ENCODE measurements at places on chromosomes 1 and 21.

- no peak for DNase-seq
Measured at GRCh38 chr1:7009741-7010525, 224.7 kb downstream of the CAMTA1 start.

GRCh38 chr1:107499139-107499744 is 358.4 kb downstream of the NTNG1 start:
- no peak for DNase-seq

DNA sequence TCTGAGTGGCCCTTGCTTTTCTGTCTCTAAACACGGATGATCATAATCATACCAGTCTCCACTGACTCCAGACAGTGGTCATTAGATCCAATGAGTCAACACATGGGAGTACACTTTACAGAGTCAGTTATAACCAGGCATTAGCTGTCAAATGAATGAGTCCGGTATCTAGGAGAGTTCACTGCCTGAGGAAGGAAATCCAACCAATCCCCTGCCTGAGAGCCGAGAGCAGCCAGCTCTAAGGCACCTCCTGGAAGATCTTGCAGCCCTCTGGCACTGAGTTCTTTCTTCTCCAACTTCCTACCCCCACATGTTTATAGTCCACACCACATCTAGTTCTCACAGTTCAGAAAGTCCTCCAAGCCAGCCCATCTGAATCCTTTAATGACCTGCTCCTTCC is 29.4 kb upstream of the RBM15 start:
- DNase-seq = peak; percentile 91

DNA sequence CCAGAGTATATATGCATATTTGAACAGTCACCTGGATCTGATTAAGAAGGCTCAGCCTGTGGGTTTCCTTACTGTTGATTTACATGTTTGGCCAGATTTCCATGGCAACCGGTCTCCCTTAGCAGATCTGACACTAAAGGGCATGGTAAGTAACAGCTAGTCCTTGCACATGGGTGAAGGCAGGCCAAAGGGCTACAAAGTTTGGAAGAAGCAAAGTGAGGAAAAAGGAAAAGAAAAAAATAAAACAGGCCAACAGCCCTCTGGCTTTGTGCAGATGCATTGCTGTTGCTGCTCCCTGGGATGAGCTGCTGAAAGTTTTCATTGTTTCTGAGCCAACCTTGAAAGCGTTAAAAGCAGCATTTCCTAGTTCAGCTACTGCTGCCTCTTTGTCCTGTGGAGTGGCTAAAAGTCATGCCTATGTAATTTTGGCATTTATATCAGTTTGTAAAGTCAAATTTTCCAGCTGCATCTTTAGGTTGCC is 176.5 kb upstream of the HOOK1 start:
- peak; percentile 77 for DNase-seq

GRCh38 chr1:8671306-8671917 is 146.0 kb downstream of the RERE start:
- peak; percentile 52 for DNase-seq

GRCh38 chr21:35044128-35044527 is 5.0 kb downstream of the RUNX1 start:
- no peak for DNase-seq

GRCh38 chr1:213122514-213122929 is 71.5 kb downstream of the RPS6KC1 start:
- DNase-seq = peak; percentile 35

GRCh38 chr1:66217021-66217420 is 316.9 kb upstream of the SGIP1 start:
- peak; percentile 92 for DNase-seq

- DNase-seq = no peak
Measured at GRCh38 chr1:228339059-228339704, 67.5 kb downstream of the TRIM11 start.

GRCh38 chr1:80444171-80444570 is 1356.6 kb upstream of the ADGRL2 start:
- DNase-seq = no peak

DNA sequence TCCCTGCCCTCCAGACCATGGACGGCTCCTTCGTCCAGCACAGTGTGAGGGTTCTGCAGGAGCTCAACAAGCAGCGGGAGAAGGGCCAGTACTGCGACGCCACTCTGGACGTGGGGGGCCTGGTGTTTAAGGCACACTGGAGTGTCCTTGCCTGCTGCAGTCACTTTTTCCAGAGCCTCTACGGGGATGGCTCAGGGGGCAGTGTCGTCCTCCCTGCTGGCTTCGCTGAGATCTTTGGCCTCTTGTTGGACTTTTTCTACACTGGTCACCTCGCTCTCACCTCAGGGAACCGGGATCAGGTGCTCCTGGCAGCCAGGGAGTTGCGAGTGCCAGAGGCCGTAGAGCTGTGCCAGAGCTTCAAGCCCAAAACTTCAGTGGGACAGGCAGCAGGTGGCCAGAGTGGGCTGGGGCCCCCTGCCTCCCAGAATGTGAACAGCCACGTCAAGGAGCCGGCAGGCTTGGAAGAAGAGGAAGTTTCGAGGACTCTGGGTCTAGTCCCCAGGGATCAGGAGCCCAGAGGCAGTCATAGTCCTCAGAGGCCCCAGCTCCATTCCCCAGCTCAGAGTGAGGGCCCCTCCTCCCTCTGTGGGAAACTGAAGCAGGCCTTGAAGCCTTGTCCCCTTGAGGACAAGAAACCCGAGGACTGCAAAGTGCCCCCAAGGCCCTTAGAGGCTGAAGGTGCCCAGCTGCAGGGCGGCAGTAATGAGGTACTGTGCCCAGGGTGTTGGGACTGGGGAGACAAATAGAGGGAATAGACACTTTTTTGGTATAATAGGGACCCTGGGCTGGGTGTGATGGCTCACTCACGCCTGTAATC is 1.0 kb downstream of the ZBTB48 start:
- no peak for DNase-seq

DNA sequence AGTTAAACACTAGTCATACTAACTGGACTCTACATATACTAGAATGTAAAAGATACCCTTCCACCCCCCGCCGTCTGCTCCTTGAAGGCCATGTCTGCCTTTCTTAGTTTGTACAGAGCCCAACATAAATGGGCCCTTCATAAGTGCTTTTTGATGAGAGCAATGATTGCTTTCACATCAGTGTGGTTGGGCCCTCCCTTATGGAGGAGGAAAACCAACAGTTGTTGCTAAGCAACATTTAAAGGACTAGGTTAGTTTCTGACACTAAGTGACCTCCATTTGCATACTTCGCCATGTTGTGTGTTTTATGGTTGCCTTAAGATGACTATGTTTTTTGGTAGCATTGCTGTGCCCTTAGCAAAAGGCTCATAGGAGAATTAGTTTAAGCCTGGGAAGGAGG is 182.0 kb upstream of the SGIP1 start:
- DNase-seq = no peak

- DNase-seq = no peak
Measured at GRCh38 chr21:42784896-42785451, 94.4 kb downstream of the WDR4 start.

DNA sequence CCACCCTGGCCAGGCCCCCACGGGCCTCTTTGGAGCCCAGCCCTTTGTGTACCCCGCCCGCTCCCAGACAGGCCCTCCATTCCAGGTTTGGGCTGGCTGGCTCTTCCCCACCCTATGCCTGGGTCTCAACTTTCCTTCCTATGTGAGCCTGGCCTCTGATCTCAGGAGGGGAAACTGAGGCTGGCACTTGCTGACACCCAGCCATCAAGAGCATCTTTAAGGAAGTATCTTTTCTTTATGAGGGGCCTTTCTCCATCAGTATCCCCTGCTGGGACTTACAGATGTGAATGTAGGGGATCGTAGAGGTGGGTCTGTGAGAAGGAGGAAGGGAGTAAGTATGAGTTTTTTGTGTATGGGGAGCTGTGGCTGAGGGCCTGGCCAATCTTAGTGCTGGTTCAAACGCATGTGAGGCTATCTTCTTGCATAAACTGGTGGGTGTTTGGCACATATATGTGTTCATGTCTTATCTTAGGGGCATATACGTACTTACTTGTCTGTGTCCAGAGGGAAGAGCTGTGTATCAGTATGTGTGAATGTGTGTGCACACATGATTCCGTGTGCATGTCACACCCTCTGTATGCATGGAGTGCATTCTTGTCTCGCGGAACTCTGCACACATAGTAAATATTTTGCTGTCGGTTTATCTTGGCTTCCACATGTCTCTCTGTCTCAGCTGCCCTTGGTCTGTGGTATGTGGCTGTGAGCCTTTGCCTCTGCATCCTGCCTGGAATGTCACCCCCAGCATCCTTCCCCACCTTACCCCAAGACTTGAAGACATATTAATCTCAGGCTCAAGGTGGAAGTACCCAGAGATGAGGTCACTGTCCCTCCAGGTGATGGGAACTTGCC is 5.4 kb downstream of the NECTIN4 start:
- DNase-seq = peak; percentile 39

DNA sequence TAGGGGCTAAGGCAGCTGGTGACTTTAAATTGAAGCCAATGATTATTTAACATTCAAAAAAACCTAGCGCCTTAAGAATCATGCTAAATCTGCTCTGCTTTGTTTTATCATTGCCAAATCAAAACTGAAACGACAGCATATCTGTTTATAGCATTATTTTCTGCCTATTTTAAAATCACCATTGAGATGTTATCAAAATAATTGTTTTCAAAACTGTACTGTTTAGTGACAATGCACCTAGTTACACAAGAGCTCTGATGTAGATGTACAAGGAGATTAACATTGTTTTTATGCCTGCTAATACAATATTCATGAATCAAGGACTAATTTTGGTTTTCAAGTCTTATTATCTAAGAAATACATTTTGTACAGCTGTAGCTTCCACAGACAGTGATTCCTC is 1521.3 kb downstream of the AMY1C start:
- no peak for DNase-seq

GRCh38 chr1:41728403-41729202 is 190.1 kb downstream of the HIVEP3 start:
- DNase-seq = no peak

DNA sequence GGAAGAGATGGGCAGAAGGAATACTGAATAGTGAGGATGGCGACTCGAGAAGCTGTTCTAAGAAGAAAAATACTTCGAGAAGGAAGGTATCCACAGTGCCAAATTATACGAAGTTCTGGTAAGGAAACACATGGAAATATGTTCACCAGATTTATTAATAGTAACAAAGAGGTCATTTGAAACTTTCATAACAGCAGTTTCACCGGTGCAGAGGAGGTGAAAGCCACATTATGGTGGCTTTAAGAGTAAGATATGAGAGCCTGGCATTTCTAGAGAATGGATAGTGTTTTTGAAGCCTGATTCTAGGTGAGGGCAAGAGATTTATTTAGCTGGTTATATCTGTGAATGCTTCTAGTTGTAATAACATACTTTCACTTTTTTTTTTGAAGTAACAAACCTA is 56.2 kb downstream of the DPYD start:
- DNase-seq = no peak

DNA sequence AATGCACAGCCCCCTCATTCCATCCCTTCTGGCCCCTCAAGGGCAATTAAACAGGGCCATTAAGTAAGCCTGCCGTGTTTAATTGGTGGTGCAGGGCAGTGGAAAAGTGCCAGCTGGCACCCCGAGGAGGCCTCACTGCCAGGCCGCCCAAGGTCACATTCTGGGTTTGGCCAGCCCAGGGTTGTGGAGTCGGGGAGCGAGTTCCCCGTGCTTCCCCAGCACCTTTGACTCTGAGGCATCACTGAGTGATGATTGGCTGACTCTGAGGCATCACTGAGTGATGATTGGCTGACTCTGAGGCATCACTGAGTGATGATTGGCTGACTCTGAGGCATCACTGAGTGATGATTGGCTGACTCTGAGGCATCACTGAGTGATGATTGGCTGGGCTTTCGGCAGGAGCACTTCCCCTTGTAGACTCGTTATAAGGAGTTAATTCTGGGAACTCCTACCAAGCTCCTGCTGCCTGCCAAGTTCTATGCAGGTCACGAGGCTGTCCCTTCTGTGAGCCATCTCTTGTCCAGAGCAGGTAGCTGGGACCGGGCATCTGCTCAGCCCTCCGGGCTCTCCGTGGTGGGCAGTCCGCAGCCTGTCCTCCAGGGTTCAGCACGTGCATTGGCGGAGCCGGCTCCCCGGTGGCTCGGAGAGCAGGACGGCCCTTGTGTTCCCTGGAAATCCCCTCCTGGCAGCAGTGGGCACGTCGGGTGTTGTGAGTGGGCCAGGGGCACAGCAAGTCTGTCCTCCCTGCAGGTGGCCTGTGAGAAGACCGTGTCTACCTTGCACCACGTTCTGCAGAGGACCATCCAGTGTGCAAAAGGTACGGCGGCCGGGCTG is 20.9 kb downstream of the CSTB start:
- DNase-seq = no peak

DNA sequence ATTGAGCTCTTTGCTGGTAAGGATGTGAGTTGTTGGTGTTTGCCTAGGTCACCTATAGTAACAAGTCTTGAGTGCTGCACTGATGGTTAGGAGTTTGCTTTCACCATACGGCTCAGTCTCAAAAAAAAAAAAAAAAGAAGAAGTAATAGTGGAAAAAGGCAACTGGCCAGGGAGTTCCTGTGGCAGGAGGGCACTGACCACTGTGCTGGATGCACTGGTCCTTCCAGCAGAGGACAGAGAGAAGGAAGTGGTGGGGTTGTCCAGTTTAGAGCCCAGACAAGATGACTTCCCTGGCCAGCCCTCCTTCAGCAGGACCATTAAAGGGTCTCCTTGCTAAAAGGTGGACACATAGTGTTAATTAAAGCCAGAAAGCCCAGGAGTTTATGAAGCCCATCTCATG is 11.9 kb upstream of the PTCH2 start:
- no peak for DNase-seq

DNA sequence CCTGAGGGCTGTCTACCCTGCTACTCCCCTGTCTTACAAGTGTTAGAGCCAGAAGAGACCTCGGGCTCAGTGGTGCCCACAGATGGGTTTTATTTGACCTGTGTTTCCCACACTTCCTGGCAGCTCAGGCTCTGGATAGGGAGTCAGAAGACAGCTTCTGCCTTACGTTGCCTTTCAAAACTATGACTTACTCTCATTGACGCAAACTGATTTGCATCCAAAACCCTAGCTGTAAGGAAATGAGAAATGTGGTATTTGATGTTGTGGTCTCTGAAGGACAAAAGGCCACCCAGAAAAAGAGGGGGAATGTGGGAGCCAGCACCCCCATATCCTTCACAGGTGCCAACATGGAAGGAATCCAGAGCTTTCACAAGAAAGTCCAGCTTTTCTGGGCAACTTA is 180.2 kb downstream of the ATG4C start:
- DNase-seq = no peak

- no peak for DNase-seq
Measured at GRCh38 chr1:90459570-90459969, 257.5 kb downstream of the BARHL2 start.

DNA sequence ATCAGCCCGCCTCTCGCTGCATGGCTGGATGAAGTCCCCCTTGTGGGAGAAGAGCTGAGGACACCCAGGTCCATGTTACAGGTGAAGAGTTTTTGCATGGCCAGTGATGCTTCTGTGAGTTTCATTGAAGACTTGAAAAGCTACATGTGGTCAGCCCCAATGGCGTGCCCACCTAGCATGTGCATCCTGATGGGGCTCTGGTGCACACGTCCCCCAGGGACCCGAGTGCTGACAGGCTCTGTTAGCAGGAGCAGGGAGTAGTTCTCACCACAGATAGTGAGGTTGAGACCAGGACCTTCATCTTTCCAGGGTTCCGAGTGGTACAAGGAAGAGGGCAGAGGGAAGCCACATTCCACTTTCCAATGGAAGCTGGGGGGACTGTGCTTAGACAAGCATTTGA is 184.8 kb upstream of the C1orf174 start:
- DNase-seq = no peak
